Left ventricle myocardium superior (tissue), 1 donor: ENCODE measurements at places on chromosomes 2 and 18. TPM values are rescaled to one million over a fixed set of nuclear protein-coding genes. Genes with fewer than 3 reads are reported as not detected.

- DNase-seq = no peak
Measured at GRCh38 chr18:22739789-22740188, 193.3 kb upstream of the RBBP8 start.

DNA sequence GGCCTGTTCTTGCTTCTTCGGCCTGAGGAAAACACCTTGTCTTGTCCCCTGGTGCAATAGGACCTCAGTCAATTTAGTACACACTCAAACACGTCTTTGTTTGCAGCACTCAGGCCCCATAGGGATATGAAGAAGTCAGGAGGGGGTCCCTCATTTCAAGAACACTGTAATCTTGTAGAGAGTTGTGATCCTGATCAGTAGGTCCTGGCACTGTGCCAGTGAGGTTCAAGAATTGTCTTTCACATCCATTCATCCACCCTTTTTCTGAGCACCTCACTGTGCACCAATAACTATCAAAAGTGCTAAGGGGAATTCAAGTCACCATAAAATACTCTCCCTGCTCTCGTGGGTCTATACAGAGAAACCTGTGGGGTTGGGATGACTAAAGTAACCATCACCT, 131.4 kb upstream of the LHCGR start:
- no peak for DNase-seq

DNA sequence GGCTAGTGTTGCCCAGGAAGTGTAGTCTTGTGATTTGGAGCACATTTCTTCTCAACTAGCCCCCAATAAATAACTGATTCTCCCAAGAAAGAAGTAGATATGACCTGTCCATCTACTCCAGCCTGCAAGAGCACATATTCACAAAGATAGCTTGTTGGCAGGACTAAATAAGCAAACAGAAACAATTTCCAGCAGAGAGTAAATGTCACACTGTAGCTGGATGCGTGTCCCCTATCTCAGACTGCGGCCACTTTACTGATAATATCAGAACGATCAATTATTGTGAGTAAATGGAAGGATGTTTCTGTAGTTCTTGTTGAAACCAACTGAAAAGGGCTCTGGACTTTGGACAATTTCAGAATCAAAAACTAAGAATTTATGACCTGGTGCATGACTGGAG, 97.9 kb downstream of the PIEZO2 start:
- no peak for DNase-seq

- DNase-seq = no peak
Measured at GRCh38 chr2:96631804-96632435, 6.2 kb downstream of the KANSL3 start.

The IL36G gene
- not detected for total RNA-seq
